ENCODE measurements at places on chromosomes 16 and 17.
A peak's percentile ranks its signal among the peaks of the same experiment; 100 is the strongest.

- DNase-seq, result peak; percentile 71
Measured at GRCh38 chr17:74187761-74188160, 15.7 kb upstream of the RPL38 start.

DNA sequence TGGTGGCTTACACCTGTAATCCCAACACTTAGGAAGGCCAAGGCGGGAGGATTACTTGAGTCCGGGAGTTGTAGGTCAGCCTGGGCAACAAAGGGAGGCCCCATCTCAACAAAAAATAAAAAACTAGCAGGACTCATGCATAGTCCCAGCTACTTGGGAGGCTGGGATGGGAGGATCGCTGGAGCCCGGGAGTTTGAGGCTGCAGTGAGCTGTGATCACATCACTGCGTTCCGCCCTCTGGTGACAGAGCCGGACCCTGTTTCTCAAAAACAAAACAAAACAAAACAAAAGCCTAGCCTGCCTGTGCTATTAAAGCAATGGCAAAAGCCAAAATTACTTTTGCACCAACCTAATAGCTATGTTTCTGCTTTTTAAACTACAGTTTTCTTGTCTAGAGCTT lies 1.5 kb downstream of the FCSK start:
- no peak for DNase-seq

GRCh38 chr17:47698749-47699535 lies 5.0 kb downstream of the TBKBP1 start:
- DNase-seq, result peak; percentile 25

DNA sequence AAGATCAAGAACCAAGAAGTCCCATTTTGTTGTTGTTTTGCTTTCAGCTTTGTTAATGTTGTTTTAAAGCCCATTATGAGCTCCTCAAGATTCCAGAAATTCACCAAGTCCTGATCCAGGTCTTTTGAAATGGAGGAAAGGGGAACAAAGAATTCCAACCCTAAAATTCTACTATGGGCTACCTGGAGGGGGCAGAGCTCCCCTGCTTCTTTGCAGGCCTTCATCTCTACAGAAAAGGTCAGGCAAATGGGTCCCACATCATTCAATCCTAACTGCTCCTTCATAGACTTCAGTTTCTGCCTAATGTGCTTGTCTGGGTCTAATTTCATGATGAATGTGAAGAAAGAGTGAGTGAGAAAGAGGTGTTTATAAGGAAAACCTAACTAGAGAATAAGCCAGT lies 375.5 kb downstream of the TOX3 start:
- DNase-seq, result no peak

DNA sequence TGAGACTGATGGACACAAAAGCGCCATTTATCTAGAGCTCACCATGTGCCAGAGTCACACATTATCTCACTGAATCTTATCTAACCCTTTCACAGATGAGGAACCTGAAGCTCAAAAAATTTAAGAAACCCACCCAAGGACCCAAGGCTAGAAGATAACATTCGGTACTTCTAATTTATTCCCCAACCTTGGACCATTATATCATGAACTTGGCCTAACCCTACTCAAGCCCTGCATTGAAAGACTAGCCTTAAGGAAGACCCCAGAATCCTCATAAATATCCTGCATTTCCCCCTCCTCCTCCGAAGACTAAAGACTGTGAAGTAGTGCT lies 548 bp upstream of the DYNC1LI2 start:
- no peak for DNase-seq

- no peak for DNase-seq
Measured at GRCh38 chr16:61460020-61460419, 576.2 kb downstream of the CDH8 start.

DNA sequence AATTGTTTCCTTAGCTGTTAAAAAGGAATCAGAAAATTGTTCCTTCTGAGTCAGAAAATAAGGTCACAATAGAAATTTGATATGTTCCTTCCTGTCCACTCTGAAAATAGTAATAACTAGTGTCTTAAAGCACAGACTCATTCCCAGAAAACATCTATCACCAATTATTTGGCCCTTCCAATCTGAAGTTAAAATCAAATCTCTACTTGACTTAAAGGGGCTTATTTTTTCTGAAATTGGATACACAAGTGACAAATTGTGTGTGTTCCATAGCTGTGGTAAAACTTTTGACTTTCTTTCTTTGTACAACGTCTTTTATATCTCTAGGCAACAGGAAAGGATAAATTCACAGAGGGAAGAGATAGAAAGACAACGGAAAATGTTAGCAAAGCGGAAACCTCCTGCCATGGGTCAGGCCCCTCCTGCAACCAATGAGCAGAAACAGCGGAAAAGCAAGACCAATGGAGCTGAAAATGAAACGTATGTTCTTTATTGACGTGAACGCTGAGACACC lies 54.5 kb upstream of the MRC2 start:
- no peak for DNase-seq
